ENCODE measurements at places on chromosomes 16 and 17.

- no peak for DNase-seq
These were observed 603.0 kb upstream of the CDH8 start for GRCh38 chr16:62638964-62639870.

DNA sequence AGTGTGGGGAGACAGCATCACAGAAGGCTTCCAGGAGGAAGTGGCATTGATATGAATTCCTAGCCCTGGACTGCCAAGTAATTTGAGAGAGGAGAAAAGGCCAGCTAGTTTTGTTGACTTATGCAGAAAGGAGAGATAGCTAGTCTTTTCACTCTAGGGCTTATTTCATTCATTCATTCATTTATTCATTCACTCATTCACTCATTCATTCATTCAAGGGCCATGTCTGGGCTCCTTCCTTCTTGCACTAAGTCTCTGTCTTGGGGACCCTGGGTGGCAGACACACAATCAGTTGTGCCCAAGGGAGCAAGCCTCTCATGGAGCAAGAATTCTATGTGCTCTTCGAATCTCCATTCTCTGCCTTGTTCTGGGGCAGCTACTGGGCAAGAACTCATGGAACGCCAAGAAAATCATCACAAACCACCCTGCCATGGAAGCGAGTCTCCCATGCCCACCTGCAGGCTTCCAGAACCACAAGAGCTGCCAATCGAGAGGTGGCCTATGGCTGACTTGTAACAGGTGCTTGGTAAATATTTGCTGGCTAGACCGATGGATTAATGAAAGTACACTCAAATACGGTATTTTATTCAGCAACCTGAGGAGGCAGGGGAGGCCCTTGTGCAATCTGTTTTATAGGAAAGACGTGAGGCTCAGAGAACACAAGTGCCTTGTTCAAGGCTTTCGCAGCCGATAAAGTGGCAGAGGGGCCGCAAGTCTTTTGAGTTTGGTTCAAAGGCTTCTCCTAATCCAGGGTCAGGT is 223.6 kb downstream of the XYLT1 start:
- DNase-seq: no peak

GRCh38 chr17:43598357-43599045 is 52.4 kb upstream of the ETV4 start:
- DNase-seq: no peak

GRCh38 chr17:67520916-67521774 is 144.1 kb downstream of the PITPNC1 start:
- no peak for DNase-seq

DNA sequence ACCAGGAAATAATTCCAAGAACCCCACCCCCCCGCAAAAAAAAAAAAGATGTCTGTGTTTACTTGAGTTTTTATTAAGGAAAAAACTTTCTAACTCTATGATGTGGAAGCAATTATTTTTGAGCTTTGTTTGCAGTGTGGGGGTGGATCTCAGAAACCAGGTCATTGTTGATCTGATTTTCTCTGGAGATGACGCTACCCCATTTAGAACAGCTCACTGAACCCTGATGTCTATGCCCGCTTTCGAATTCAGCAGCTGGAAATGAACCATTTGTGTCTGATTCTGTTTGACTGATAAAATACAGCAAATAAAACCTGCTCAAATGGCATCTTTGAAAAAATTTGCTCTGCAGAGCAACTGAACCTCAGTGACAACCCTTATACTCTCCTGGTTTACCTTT is 368.6 kb downstream of the GRIN2A start:
- no peak for DNase-seq

DNA sequence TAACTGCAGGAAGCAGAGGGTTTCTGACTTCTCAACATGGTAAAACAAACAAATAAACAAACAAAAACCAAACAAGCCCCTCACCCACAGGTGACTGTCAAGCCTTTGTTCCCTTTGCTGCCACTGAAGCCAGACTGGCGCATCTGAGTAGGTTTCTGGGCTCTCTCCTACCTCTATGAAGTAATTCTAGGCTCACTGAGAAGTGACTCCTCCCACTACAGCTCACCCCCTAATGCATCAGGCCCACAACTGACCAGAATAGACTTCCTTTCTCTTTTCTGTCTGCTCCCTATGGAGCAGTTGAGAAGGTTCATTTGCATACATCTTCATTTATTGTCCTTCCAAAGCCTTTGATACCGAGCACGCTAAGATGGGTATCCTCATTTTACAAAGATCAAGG is 77.0 kb upstream of the CCL2 start:
- no peak for DNase-seq

Measured in globus pallidus (tissue), 1 donor.